ENCODE measurements at places on chromosomes 11 and 22. TPM values are rescaled to one million over a fixed set of nuclear protein-coding genes. Genes with fewer than 3 reads are reported as not detected.

Gene BLID
- total RNA-seq, result 3.2 TPM

DNA sequence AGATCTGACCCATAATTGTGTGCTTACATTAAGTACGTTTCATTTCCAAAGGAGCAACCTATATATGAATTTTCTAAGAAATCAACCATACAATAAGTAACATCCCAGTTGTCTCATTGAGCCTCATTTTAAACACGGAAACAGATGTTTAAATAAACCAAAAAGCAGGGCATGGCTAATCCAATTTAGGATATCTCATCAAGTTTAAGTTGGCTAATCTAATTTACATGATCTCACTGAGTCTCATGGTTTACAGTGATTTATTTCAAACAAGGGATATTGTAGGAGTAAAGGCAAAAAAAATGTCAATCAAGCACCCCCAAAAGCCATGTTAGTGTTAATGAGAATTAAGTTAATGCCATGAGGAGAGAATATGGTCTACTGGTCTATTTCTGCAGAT, 499.8 kb upstream of the CCDC90B start:
- DNase-seq, result no peak

DNA sequence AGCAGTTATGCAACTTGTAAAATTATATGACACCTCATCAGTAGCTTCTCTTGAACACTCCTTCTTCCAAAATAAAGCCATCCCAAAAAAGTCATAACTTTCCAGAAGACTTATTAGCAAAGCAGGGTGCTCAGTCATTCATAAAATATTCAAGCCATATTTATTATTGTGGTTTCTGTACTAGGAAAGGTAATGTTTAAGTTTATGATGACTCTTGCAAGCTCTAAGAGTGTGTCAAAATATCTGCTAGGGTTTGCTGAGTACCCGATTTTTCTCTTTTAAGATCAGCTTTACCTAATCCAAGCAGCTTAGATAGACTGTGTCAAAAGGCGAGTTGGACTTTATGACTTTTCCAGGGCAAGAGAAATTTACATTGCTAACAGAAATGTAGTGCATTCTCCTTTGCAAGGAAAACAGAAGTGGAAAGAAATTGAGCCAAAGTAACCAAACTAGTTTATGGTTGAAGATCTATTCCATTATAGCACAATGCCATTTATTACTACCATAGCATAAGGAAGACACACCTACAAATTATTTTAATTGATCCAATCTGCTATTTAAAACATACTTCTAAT, 98.0 kb upstream of the SOX6 start:
- DNase-seq, result no peak

DNA sequence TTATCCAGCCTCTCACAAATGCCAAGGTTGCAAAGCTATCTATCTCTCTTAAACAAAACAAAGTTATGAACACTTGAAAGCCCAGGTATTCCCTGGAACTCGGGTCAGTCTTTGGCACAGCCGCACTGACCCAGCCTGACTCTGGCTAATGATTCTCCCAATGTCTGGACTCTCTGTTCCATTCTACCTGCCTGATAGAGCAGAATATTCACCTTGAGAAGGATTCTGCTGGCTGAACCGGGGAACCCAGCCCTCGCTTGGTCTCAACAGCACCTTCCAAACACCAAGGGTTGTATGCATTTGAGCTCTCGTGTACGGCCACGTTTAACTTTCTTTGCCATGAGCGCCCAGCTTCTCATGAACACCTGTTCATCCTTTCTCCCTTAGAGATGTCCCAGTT, 116.8 kb downstream of the ZBTB16 start:
- DNase-seq, result no peak

- no peak for DNase-seq
These were observed 22.2 kb downstream of the MYBPC3 start for GRCh38 chr11:47329987-47330931.

All from ovary (tissue), 10 donors.